ENCODE measurements at places on chromosomes 1 and 21.

GRCh38 chr1:25695771-25696311 is 79.2 kb downstream of the MAN1C1 start:
- no peaks in the 10 kb centered on the region for H3K36me3 ChIP-seq
- H3K27me3 ChIP-seq = no peaks in the 10 kb centered on the region
- H3K4me3 ChIP-seq = no peak overlapping the region
- DNase-seq = no peak

- no peak overlapping the region for H3K4me3 ChIP-seq
- no peaks in the 10 kb centered on the region for H3K27me3 ChIP-seq
- no peaks in the 10 kb centered on the region for H3K4me1 ChIP-seq
- DNase-seq = no peak
- H3K36me3 ChIP-seq = no peaks in the 10 kb centered on the region
- H3K27ac ChIP-seq = no peak overlapping the region
Measured at GRCh38 chr1:48207536-48208075, 14.9 kb upstream of the SLC5A9 start.

DNA sequence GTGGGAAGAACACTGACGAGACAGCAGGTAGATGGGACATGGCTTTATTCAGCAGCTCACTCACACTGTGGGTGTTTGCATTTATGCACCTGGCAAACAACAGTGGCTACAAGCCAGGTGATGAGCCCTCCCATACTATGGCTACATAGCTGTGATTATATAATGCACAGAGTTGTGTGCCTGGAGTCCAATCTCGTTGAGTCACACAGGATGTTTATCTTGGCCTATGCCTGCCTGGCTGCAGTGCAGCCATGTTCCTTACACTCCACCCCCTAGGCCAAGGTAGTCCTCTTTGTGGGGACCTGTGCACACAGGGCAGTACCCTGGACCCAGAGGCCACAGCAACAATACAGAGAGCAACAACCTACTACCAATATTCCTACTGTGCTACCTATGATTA is 1643.8 kb downstream of the MRPL39 start:
- H3K27ac ChIP-seq = no peak overlapping the region
- H3K4me3 ChIP-seq = no peak overlapping the region
- no peaks in the 10 kb centered on the region for H3K27me3 ChIP-seq

DNA sequence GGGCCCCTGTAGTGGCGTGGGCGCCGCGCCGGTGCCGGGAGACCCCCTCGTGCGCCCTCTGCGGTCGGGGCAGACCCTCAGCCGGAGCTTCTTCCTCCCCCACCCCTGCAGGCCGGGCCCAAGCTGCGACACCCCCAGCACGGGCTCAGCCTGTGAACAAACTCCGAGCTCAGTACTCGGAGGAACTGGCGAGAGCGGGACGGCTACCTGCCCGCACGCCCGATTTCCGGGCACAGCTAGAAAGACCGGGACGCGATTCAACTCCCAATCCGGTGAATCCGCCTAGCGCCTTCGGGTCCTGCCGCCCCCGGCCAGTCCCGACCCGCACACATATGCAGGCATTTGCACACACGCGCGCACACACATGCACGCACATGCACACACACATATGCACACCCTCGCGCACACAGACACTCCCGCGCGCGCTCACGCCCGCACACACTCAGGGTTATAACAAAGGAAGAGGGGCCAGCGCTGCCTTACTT is 580 bp upstream of the BLACAT1 start:
- no peaks in the 10 kb centered on the region for H3K36me3 ChIP-seq
- H3K27me3 ChIP-seq = peaks cover 76% of the 10 kb centered on the region
- peak; percentile 46 for DNase-seq

DNA sequence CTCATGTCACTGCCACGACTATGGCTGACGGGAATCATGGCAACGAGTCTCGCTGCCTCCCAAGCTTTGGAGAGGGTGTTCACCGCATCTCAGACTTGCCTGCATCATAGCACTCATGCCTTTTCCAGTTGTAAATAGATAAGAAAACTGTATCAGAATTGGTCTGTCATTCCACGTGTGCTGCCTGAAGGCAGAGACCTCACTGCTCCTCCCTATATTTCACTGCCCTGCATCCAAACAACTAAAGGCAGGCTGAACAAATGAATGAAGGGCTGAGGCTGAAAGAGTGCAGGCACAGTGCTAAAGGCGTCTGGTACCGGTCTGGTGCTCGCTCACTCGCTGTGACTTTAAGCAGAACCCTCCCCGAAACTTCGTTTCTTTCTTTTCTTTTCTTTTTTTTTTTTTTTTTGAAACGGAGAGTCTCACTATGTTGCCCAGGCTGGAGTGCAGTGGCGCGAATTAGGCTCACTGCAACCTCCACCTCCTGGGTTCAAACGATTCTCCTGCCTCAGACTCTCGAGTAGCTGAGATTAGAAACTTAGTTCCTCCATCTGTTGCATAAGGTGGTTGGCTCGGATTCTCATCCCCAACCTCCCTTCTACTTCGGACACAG is 542 bp downstream of the EIF2B3 start:
- no peak for DNase-seq
- no peaks in the 10 kb centered on the region for H3K36me3 ChIP-seq
- H3K4me3 ChIP-seq = peak overlapping the region; percentile 86
- H3K27me3 ChIP-seq = no peaks in the 10 kb centered on the region
- H3K4me1 ChIP-seq = peaks cover 9% of the 10 kb centered on the region
- H3K27ac ChIP-seq = peak overlapping the region; percentile 66

- H3K27ac ChIP-seq = no peak overlapping the region
- H3K4me1 ChIP-seq = peaks cover 11% of the 10 kb centered on the region
- H3K27me3 ChIP-seq = peaks cover 6% of the 10 kb centered on the region
Measured at GRCh38 chr1:47180603-47181094, 9.2 kb downstream of the PDZK1IP1 start.

GRCh38 chr1:7702365-7702764 is 68.7 kb upstream of the VAMP3 start:
- peaks cover 15% of the 10 kb centered on the region for H3K27me3 ChIP-seq
- DNase-seq = no peak
- no peak overlapping the region for H3K27ac ChIP-seq
- H3K4me3 ChIP-seq = no peak overlapping the region
- H3K4me1 ChIP-seq = peaks cover 6% of the 10 kb centered on the region
- H3K36me3 ChIP-seq = no peaks in the 10 kb centered on the region

GRCh38 chr1:219465212-219466093 is 147.5 kb downstream of the ZC3H11B start:
- no peak for DNase-seq
- no peak overlapping the region for H3K27ac ChIP-seq

DNA sequence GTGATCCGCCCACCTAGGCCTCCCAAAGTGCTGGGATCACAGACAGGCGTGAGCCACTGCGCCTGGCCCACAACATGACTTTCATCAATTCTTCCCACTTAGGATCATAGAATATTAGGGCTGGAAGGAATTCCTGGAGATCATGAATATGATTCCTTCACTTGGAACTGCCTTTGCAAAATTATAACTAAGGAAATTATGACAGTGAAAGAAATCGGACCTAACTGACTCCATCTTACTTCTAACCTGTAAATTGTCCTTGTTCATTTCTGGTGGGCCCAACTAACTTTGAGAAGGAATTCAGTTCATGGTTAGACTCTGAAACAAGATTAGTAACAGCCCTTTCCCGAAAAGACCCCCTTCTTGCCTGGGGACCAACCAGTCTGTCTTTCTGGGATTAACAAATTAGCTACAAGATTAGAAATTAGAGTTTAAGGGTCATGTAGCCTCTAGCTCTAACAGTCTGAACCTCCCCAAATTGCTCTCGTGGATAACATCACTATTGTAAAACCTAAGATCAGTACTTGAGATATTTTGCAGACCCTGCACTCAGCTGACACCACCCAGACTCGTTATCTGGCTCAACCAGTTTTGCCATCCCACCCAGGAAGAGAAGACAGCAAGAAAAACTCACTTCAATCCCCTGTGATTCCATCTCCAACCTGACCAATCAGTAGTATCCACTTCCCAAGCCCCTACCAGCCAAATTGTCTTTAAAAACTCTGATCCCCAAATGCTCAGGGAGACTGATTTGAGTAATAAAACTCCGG is 14.7 kb downstream of the ZBTB8OS start:
- H3K27ac ChIP-seq = no peak overlapping the region
- no peak for DNase-seq

DNA sequence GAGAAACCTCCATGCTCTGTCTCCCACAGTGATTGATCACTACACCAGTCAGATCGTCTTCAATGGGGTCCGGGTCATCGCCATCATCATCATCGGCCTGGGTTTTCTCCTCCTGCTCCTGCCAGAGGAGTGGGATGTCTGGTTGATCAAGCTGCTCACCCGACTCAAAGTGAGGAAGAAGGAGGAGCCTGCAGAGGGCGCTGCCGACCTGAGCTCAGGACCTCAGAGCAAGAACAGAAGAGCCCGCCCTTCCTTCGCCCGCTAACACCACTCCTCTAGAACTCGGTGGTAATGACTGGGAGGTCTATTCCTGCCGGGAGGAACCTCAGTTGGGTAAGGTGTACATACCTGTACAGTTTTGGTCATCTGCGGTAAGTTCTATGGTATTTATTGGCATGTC is 50.3 kb upstream of the COA6 start:
- H3K4me3 ChIP-seq = no peak overlapping the region
- H3K36me3 ChIP-seq = no peaks in the 10 kb centered on the region
- peak; percentile 37 for DNase-seq
- no peaks in the 10 kb centered on the region for H3K27me3 ChIP-seq

DNA sequence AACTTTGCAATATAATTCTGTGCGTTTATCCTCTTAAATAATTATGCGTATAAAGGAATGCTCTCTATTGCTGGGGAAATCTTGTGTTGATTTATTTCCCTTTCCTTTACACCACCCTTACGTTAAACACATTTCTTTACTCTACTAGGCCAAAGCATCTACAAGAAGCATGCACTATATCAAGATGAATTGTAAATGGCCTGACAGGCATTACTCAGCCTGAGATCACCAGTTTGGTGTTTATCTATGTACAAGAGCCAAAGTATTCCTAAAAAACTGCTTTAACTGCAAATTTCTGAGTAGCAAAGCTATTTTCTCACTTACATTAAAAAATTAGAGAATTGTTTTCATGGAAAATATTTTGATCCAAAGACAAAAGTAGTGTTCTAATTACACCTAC is 114.8 kb downstream of the TYW3 start:
- H3K4me3 ChIP-seq = no peak overlapping the region
- H3K27ac ChIP-seq = no peak overlapping the region
- H3K27me3 ChIP-seq = no peaks in the 10 kb centered on the region
- no peaks in the 10 kb centered on the region for H3K4me1 ChIP-seq
- no peak for DNase-seq

DNA sequence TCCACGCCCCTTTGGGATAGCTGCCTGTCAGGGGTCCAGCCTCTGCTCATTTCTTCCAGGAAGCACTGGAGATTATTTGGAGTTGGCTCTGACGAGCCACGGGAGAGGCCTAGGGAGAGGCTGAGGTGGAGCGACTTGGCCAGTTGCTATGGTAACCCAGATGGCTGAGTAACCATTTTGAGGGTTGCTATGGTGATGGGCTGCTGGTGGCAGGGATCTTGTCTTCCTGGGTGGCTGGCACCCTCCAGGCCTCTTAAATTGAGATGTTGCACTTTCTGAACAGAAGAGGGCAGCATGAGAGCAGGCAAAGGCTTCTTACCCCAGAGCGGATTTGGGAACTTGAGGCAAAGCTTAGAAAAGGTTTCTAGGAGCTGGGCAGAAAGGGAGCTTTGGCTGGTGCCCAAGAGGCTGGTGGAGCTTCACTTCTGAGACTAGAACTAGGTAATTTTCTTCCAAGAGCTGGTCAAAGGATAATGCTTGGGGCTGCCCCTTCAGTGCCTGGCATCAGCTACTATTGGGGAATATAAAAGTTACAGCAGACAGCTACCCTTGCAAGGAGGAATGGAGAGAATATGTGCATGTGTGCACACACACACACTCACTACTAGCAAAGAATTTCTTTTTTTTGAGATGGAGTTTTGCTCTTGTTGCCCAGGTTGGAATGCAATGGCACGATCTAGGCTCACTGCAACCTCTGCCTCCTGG is 72.5 kb downstream of the NDUFS5 start:
- H3K4me3 ChIP-seq = no peak overlapping the region
- peaks cover 17% of the 10 kb centered on the region for H3K4me1 ChIP-seq
- no peaks in the 10 kb centered on the region for H3K36me3 ChIP-seq
- peak; percentile 85 for DNase-seq
- no peak overlapping the region for H3K27ac ChIP-seq

DNA sequence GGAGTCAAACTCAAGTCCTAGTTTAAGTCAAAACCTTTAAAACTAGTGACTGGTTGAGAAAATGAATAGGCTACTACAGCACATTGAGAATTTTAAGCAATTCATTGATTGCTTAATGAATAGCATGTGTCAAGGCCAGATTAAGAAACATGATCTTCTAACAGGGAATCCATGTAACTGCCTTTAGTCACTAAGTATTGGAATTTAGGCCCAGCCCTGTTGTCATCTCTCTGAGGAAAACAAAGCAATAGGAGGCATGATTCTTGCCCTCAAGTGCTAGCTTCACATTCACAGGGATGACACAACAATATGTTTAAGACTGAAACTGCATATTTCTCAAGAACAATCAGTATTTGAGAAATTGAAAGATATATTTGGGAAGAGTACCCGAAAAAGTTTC is 70.0 kb upstream of the PTGS2 start:
- no peaks in the 10 kb centered on the region for H3K27me3 ChIP-seq
- H3K27ac ChIP-seq = no peak overlapping the region
- no peaks in the 10 kb centered on the region for H3K36me3 ChIP-seq
- DNase-seq = no peak
- no peaks in the 10 kb centered on the region for H3K4me1 ChIP-seq

DNA sequence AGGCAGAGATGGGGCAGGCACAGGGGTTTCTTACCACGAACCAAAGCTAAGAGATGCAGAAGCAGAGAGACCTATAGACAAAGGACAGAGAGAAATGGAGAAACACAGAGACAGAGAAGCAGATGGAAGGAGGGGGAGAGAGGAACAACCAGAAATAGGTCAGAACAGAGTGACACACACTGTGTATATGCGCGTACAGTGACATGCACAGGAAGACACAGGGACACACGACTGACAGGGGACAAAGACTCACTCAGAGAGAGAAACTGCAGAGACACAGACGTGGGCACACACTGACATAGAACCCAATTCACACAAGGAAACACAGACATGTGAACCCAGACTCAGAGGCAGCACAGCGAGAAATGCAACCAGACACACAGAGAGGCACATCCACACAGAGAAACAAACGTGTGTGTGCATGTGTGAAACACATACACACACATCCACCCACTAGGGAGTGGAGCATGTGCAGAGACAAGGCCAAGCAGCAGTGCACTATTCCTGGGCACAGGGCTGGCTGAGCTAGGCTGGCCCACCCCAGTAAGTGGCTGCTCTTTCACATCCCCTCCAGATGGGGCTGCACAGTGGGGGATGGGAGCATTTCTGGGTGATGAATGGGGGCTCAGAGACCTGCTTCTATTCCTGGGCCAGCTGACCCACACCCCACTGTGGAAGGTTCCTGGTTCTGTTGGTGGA is 123.4 kb upstream of the CSF3R start:
- no peaks in the 10 kb centered on the region for H3K36me3 ChIP-seq
- H3K27me3 ChIP-seq = no peaks in the 10 kb centered on the region
- H3K4me3 ChIP-seq = no peak overlapping the region
- DNase-seq = no peak
- H3K4me1 ChIP-seq = no peaks in the 10 kb centered on the region
- H3K27ac ChIP-seq = no peak overlapping the region

- peaks cover 90% of the 10 kb centered on the region for H3K4me1 ChIP-seq
- H3K27me3 ChIP-seq = no peaks in the 10 kb centered on the region
- no peak for DNase-seq
- H3K27ac ChIP-seq = no peak overlapping the region
Measured at GRCh38 chr1:66346057-66346795, 187.7 kb upstream of the SGIP1 start.
